ENCODE measurements at places on chromosomes 6 and 20.

DNA sequence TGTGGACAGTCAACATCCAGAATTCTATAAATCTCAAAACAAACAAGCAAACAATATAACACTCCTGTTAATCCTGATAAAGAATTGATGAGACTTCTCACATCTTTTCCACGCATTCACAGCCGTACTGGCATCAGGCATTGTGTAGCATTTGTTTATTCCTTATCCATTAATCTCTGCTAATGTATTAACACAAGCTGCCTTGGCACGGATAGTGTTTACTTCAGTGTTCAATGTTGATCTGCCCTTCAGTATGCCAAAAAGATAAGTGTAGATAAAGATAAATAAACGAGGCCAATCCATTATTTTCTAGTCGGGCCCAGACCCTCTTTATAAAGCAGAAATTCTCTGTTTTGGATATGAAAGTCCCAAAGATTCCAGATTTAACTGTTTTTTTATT is 16.1 kb downstream of the UFL1 start:
- no peak for DNase-seq

- DNase-seq, result no peak
These were observed 77.8 kb downstream of the COL9A1 start for GRCh38 chr6:70225055-70225454.

- DNase-seq, result no peak
These were observed 159.5 kb downstream of the JARID2 start for GRCh38 chr6:15405129-15406068.

DNA sequence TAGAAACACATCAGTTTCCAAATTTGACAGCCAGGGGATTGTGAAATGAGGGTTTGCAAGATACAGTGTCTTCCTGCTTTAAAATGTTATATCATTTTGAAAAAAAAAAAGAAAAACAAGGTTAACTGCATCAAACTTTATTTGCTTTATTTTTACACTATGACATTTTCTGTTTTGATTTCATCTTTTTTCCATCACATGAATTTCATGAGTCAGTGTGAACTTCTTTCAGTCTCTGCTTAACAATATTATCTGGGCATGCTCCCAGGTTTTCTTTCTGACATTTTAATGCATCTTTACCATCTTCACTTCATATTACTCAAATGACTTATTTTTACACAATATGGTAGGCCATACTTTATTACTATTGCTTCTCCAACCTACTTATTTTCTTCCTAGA is 1.9 kb downstream of the NCOA7 start:
- DNase-seq, result no peak

GRCh38 chr6:131627724-131628682 is at the start of gene MED23:
MED23 (minus strand) TSS chr6:131628242; CDS start chr6:131628049, 193 bp downstream.
- DNase-seq, result peak; percentile 88
